ENCODE measurements at places on chromosomes 2 and 18.

- no peak for DNase-seq
Observed at GRCh38 chr2:127034051-127034450, 72.9 kb downstream of the BIN1 start.

DNA sequence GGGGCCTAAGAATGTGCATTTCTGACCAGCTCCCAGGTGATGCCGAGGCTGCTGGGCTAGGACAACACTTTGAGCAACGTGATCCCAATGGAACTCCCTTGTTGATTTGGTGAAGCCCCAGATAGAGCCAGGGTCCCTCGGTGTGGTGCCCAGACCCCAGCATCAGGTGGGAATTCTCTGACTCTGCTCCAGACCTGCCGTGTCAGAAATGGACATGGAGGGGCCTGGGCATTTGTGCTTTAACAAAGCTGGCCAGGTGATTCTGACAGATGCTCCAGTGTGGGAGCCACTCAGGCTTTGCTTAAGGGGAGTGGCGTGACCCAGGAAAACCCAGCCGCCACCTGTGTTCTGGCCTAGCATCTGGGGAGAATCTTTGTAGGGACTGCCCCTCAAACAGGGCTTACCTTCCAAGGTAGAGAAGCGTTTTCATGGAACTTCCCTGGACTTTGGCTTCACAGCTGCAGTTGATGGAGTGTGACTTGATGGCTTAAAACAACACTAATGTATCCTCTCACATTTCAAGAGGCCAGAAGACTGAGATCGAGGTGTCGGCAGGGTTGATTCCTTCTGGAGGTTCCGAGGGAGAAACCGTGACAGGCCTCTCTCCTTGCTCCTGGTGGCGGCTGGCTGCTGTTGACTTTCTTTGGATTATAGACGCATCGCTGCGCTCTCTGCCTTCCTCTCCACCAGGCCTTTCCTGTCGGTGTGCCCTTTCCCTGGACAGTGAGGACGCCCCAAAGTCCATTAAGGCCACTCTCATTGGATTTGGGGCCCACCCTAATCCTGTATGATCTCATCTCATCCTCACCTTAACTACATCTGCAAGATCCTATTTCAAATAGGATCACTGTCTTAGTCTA lies 57.0 kb upstream of the HDAC4 start:
- no peak for DNase-seq

GRCh38 chr2:199631129-199631528 lies 173.4 kb upstream of the SATB2 start:
- no peak for DNase-seq

GRCh38 chr2:160828076-160828475 lies 332.2 kb upstream of the TANK start:
- DNase-seq = no peak

DNA sequence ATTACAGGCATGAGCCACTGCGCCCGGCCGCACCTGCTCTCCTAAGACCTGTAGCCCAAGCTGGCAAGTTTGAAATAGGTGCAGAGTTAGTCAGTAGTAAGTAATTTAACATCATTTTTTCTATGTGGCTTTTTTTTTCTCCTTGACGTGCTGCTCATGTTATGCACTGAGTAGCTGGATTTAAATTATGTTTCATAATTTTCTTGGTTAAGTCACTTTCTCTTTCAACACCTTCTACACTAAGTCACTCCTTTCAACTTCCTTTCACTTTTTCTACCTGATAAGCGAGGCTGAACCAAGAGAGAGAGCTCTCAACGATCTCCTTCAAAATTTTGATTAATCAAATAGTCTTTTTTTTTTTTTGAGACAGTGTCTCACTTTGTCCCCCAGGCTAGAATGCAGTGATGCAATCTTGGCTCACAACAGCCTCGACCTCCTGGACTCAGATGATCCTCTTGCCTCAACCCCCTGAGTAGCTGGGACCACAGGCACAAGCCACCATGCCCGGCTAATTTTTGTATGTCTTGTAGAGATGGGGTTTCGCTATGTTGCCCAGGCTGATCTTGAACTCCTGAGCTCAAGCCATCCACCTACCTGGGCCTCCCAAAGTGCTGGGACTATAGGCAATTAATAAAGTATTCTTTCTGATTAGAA lies 13.1 kb downstream of the CASP8 start:
- no peak for DNase-seq

- no peak for DNase-seq
Observed at GRCh38 chr2:161357097-161357496, 48.9 kb downstream of the PSMD14 start.

DNA sequence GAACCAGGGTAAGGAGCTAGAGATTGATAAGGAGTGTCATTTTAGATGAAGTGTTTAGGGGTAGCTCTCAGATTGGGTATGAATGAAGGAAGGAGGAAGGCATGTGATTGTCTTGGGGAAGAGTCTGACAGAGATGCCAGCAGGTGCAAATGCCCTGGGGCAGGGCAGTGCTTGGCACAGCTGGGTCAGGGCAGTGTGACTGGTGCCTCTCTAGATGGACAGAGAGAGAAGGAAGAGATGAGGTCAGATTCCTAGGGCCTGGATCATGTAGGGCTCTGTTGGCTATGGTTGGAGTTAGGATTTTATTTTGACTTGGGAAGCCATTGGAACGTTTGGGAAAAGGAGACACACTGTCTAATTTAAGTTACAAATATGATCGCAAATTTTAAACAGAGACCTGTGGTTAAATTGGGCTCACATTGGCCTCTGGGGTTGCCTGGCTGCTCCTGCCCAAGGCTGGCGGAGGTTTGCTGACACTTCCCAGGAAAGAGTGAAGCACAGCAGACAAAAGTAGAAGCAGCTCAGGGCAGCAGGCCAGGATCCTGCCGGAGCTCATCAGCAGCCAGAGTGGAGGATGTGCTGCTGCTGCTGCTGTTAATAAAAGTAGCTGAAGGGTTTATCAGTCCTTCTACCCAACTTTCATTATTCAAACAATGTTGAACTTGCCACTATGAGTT lies 32.7 kb upstream of the FHL2 start:
- DNase-seq = peak; percentile 40

- DNase-seq = peak; percentile 31
Observed at GRCh38 chr2:43032213-43033015, 194.0 kb downstream of the ZFP36L2 start.

GRCh38 chr18:23844991-23845680 lies 155.9 kb downstream of the LAMA3 start:
- peak; percentile 57 for DNase-seq
